Right ventricle myocardium superior (tissue), 1 donor: ENCODE measurements at places on chromosomes 5 and 9.

- no peak for DNase-seq
These were observed 272.1 kb upstream of the DAB2 start for GRCh38 chr5:39696672-39697398.

- DNase-seq, result no peak
These were observed 11.1 kb upstream of the GLE1 start for GRCh38 chr9:128493424-128493823.

- DNase-seq, result peak; percentile 58
These were observed at the start of gene HSPB3 for GRCh38 chr5:54455413-54456157. HSPB3 (plus strand) TSS chr5:54455699; CDS start chr5:54455790, 91 bp downstream.

GRCh38 chr9:108339251-108339650, 516.5 kb downstream of the ACTL7B start:
- DNase-seq, result no peak

GRCh38 chr5:174531782-174532191, 192.6 kb upstream of the MSX2 start:
- DNase-seq, result no peak

- no peak for DNase-seq
These were observed 72.9 kb downstream of the TARS1 start for GRCh38 chr5:33513462-33514185.

DNA sequence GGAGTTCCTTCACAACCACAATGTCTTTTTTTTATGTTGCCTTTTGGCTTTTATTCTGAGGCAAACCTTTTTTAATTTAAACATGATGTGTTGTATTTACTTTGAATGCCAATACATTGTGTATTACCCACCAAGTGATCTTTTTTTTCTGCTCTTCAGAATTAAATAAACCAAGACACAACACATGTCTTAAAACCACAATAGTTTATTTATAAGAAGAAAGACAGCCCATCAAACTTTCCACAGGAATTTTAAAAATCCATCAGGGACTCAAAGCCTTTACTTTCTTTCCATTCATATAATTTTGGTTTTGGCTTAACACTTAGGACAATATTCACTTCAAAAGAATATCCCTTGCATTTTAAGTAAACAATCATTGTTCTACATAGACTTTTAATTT, 321.8 kb upstream of the MEF2C start:
- DNase-seq, result no peak

GRCh38 chr9:128148509-128149000, 698 bp upstream of the LCN2 start:
- no peak for DNase-seq

DNA sequence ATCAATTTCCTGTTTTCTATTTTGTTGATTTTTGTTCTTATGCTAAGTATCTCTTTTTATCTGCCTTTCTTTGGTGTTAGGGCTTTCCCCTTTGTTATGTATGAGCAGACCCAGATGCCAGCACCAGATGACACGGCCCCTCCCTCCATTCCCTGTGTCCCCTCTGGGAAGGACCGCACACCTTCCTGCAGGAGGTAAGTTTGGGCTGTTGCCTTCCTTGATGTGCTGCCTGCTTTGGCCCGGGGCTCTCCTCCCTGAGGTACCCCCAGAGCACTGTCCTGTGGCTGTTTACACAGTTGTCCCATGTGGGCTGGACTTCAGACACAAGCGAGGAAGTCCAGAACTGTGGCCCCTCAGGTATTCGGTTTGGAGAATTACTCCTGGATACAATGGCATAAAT, 343.8 kb upstream of the IRX1 start:
- no peak for DNase-seq

DNA sequence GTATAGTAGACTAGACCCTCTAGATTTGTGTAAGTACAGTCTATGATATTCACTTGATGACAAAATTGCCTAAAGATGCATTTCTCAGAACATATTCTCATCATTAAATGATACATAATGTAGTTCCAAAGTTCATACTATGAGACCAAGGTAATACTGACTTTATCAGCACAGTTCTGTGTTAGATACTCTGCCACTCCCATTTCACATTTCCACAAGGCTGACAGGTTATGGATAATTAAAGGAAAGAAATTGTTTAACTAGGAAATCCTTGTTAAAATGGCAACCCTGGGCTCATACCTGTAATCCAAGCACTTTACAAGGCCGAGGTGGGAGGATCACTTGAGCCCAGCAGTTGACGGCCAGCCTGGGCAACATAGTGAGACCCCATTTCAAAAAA, 33.6 kb downstream of the TYRP1 start:
- DNase-seq, result no peak

GRCh38 chr9:121360601-121361374, 9.3 kb downstream of the STOM start:
- no peak for DNase-seq

- no peak for DNase-seq
These were observed 154.0 kb downstream of the PIK3R1 start for GRCh38 chr5:68369457-68370125.

GRCh38 chr9:36101916-36102741, 34.4 kb upstream of the GLIPR2 start:
- DNase-seq, result no peak

- DNase-seq, result no peak
These were observed 259.6 kb downstream of the CDH12 start for GRCh38 chr5:22593592-22593991.

DNA sequence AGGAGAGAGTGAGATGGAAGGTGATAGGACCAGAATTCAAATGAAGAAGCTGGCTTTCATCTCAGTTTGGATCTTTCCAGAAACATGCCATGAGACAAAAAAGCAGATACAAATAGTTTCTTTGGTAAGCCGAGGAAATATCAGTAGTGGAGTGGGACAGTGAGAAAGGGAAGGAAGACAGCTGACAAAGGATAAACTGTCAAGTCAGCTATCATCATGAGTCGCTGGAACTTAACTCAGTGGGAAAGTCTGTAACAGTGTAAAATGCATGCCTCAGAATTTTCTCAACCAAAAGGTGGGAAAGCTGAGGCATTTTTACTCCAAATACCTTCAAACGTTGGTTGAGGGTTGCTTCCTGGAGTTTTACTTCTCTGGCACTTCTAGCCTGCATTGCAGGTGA, 129.8 kb downstream of the PLPPR1 start:
- no peak for DNase-seq

GRCh38 chr5:148343603-148344487, 8.5 kb downstream of the SPINK9 start:
- DNase-seq, result no peak

- DNase-seq, result no peak
These were observed 209.0 kb downstream of the SEC61B start for GRCh38 chr9:99431103-99431502.

DNA sequence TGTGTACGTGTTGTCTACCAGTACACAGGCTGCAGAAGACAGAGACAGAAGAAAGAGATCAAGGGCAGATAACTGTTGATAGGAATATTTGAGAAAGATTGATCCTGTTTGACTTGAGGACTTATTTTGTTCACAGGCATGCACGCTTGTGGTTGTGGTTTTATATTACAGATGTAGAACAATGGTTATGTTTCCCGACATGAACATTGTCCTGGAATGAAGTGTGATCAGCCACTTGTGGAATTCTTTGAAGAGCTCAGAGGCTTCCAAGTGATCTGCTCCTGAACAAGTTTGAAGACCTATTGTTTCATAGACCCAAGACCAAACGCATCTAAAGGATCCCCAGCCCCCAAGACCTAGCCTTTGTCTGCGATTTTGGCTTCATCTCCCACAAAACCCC, 13.7 kb downstream of the TEX53 start:
- no peak for DNase-seq

- DNase-seq, result no peak
These were observed 49.1 kb upstream of the SLIT3 start for GRCh38 chr5:169350016-169350415.

- no peak for DNase-seq
These were observed 730.6 kb upstream of the ZNF608 start for GRCh38 chr5:125476901-125477585.
